Activated T-cell treated with anti-CD3 and anti-CD28 coated beads, Interleukin-2, amount 50 U/mL, for 24 hours (primary cell): ENCODE measurements at places on chromosomes 11 and 22.
A peak's percentile ranks its signal among the peaks of the same experiment; 100 is the strongest.

DNA sequence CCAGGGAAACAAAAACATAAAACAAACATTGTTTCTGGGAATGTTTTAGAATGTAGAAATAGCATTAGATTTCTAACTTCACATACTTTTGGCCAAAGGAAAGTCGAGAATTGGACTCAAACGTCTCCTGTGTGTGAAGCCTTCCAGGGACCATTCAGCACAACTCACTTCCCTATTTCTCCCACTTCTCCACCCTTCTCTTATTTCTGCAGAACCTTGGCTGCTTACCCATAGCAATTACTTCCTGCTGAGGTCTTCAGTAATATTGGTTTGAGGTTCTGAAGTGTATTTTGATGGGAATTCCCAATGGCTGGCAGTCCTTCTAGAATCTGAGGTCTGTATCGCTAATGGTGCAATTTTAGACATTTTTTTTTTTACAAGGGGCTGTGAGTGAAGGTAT lies 158.3 kb upstream of the SNX19 start:
- no peak for DNase-seq

DNA sequence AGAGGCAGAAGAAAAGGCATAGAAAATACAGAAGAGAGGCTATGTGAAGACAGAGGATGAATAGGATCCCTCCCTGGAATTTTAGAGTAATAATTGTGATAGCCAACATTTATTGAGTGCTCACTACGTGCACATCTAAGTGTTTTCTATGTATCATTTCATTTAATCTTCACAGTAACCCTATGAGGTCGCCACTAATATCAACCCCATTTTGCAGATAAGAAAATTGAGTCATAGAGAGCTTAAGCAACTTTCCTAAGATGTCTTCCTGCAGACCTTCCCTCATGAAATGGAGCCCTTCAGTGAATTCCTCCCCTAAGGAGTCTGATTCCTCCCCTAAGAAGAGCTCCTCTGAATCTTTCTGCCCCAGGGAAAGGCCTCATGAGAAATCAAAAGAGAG lies 38.1 kb downstream of the RRP8 start:
- no peak for DNase-seq

GRCh38 chr22:50244420-50245213 lies at the start of gene TUBGCP6:
Gene TUBGCP6 (minus strand): TSS chr22:50245023. CDS start chr22:50244459, 564 bp downstream.
- DNase-seq = peak; percentile 96

DNA sequence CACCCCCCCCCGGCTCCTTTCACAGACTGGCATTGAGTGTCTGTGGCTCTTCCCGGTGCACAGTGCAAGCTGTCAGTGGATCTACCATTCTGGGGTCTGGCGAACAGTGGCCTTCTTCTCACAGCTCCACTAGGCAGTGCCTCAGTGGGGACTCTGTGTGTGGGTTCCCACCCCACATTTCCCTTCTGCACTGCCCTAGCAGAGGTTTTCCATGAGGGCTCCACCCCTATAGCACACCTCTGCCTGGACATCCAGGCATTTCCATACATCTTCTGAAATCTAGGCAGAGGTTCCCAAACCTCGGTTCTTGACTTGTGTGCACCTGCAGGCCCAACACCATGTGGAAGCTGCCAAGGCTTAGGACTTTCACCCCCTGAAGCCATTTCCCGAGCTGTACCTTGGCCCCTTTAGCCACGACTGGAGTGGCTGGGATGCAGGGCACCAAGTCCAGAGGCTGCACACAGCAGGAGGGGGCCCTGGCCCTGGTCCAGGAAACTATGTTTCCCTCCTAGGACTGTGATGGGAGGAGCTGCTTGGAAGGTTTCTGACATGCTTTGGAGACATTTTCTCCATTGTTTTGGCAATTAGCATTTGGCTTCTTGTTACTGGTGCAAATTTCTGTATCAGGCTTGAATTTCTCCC lies 26.0 kb downstream of the BCL2L13 start:
- no peak for DNase-seq

GRCh38 chr11:72173291-72173690 lies 18.6 kb upstream of the FOLR1 start:
- no peak for DNase-seq

DNA sequence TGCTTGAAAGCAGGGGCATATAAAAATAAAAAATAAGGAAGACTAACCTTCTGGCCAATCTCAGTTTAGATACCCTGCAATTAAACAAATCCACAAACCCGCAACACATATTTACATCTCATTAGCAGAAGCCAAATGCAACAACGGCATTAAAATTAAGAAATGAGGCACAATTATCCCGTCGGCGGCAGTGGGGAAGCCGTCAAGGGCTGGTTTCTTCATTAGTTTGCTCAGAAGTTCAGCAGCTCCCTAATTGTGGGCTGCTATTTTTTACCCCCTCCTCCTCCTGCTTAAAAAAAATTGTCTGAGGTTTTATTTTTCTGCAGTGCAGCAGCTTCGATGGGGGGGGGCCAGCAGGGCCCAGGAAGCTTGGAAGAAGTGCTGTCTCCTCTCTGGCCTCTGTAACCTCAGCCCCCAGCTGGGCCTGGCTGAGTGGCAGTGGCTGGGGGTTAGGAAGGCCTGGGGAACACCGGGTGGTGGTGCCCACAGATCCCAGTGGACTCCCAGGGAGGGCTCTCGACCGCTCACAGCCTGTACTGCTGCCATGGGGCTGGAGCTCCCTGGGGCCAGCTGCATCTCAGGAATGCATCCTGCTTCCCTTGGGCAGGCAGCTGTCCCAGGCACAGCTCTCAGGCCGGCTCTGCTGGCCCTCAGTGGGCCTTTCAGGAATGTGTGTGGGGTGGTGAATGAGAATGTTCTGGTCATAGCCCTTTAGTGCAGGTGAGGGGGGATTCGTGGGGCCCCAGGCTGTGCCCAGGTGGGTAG lies 148.7 kb upstream of the B3GAT1 start:
- no peak for DNase-seq

GRCh38 chr22:39183991-39184585 lies 31.6 kb upstream of the CBX7 start:
- no peak for DNase-seq
